A673 (cell line): ENCODE measurements at places on chromosomes 12 and 14. TPM values are rescaled to one million over a fixed set of nuclear protein-coding genes. Genes with fewer than 3 reads are reported as not detected.
A peak's percentile ranks its signal among the peaks of the same experiment; 100 is the strongest.

Gene BCL11B
- 80.6 and 81.3 TPM in 2 replicates for total RNA-seq

Gene PLEKHH1
- 8.9 and 13.7 TPM in 2 replicates for total RNA-seq

Gene EPYC
- not detected in 2 replicates for total RNA-seq

Gene PLXNC1
- total RNA-seq = 0.30 and 0.76 TPM in 2 replicates

Gene TM7SF3
- total RNA-seq = 51.1 and 53.5 TPM in 2 replicates

Gene RNASE2
- not detected in 2 replicates for total RNA-seq

Gene ZNF839
- total RNA-seq = 13.5 and 16.0 TPM in 2 replicates

Gene SLC25A3
- total RNA-seq = 718 and 737 TPM in 2 replicates

Gene ASPG
- total RNA-seq = not detected in 2 replicates

Gene CFAP251
- 5.5 and 7.5 TPM in 2 replicates for total RNA-seq

Gene NGB
- not detected in 2 replicates for total RNA-seq

DNA sequence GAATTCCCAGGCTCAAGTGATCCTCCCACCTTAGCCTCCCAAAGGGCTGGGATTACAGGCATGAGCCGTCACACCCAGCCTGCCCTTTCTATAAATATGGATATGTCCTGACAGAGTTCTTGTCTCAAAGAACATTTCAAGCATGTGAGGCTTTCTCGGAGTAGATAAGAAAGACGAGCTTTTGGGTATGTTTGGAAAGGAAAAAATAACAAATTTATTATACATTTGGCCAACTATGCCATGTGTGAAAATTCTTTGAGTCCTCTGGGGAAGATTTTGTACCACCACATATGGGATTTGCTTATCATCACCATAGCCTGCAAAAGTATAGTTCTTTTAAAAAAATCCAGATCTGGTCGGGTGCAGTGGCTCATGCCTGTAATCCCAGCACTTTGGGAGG, 23.7 kb upstream of the MYBPC1 start:
- no peak for DNase-seq

- DNase-seq = no peak
Measured at GRCh38 chr14:23093526-23093925, 1.4 kb downstream of the ACIN1 start.

- no peak for DNase-seq
Measured at GRCh38 chr12:84034871-84035270, 877.7 kb downstream of the SLC6A15 start.

DNA sequence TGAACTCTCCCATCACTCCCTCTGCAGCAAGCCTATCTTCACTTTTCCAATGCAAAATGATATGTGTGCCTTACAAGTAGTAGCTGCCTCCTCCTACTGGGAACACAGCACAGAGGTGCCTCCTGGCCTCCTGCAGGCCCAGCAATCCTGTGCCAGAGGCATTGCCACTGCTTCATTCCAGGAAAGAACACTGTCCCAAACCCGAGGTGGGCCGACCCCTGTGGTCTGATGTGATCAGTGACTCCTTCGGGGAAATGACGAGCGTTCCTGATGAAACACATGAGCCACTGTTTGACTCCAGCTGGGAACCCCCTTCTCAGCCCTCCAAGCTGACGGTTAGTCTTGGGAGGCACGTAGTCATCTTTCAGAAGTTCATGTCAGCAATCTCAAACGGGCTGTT, 19.5 kb downstream of the PSMC1 start:
- no peak for DNase-seq

DNA sequence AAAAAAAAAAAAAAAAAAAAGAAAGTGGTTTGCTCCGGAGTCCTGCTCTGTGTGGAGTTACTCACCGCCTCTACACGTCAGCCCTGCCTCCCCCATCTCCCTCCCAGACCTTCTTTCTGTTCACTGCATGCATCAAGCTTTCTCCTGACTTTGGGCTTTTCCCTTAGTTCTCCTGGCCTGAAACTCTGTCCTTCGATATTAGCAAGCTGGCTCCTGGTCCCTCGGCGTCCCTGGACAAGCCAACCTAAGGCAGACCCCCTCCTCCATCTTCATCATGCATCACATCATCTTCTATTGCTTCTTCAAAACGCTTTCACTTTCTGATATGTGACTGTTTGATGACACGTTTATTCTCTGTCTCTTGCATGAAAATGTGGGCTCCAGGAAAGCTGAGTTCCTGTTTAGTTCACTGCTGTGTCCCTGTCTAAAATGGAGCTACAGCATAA, 40.6 kb downstream of the SLC15A4 start:
- DNase-seq = no peak

DNA sequence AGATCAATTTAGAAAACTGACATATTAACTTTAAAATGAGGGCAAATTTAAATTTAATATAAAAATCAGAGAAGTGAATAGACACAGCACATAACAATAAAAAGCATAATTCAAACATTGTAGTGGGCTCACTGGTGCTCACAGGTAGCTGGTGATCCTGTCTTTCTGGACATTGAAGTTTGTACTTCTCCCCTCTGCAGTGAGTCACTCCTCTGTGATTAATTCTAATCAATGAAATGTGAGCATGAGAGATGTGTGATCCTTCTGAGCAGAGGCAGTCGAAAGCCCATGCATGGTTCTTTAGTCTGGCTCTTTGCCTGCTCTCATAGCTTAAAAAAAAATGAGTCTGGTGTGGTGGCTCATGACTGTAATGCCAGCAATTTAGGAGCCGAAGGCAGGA, 59.0 kb upstream of the RERGL start:
- no peak for DNase-seq

GRCh38 chr14:20866963-20867362, 24.2 kb upstream of the RNASE3 start:
- DNase-seq = peak; percentile 15

GRCh38 chr12:51797301-51797700, 51.2 kb downstream of the FIGNL2 start:
- no peak for DNase-seq

GRCh38 chr12:130026608-130027176, 122.9 kb upstream of the TMEM132D start:
- DNase-seq = peak; percentile 44

- no peak for DNase-seq
Measured at GRCh38 chr14:61569308-61569707, 126.0 kb upstream of the HIF1A start.

DNA sequence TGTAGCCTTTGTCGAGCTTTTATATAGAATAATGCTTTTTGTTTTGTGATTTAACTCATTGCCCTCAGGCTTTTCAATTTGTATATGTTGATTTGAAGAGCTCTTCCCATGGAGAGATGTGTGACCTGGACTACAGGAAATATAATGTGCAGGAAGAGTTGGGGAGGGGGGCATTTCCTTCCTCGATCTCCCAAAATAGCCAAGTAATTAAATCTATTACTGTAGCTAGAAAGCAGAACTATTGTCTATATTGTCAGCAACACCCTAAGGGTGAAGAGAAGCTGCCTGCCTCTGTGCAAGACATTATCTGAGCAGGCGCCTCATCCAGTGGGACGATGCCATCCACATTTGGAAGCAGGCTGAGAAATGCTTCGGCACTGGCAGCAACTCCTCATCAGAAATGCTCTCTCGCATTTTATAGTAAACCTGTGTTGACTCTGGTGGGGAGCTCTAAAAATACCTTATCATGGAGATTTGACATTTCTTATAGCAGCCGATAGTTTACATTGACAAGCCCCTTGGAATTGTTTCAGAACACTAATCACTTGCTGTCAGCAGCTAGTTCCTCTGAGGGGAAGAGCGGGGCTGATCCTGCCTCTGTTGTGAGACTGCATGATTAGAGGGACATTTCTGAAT, 392.5 kb upstream of the RGS6 start:
- peak; percentile 81 for DNase-seq

DNA sequence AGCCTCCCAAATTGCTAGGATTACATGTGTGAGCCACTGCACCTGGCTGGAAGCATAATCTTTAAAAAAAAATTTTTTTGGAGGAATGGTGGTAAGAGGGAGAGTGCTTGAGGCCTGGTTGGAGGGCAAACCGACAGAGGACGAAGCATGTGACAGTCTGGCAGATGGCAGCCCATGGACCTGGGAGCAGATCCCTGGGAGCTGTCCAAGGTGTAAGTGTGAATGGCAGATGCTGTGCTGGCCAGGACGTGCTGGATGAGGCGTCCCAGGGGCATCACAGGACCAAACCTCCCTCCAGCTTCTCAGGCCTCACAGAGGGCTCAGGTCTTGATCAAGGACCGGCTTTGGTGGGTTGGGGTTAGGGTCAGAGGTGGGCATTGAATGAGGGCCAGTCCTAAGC, 128.4 kb upstream of the NCOR2 start:
- no peak for DNase-seq

DNA sequence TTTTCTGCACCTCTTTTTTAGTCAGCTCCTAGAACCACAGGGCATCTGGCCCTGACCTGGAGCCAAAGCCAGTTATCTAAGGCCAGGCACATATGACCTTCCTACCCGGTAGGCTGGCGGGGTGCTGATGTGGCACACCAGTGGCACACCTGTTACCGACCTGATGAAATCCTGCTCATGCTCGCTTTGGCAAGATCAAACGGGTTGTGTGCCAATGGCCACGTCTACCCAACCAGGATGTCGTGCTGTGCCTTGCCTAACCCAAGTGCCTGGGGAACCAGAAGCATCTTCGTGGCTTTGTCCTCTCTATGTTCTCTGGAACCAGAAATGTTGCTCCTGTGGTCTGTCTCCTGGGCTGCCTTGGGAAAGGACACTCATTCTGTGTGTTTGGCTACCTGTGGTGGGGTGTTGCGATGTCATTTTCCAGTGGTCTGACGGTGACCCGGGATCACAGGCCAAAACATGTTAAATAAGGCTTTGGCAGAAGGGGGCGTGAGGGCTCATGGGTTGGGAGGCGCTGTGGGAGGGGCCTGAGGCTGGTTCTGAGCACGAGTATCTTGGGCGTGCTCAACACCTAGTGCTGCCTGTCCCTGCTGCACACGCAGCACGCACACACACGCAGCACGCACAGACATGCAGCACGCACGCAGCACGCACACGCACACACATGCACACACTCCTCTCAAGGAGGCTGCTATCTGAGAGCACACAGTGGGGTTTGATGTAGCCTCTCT, 27.9 kb downstream of the CCNK start:
- DNase-seq = no peak

- DNase-seq = no peak
Measured at GRCh38 chr12:131349397-131350127, 361.3 kb upstream of the SFSWAP start.

DNA sequence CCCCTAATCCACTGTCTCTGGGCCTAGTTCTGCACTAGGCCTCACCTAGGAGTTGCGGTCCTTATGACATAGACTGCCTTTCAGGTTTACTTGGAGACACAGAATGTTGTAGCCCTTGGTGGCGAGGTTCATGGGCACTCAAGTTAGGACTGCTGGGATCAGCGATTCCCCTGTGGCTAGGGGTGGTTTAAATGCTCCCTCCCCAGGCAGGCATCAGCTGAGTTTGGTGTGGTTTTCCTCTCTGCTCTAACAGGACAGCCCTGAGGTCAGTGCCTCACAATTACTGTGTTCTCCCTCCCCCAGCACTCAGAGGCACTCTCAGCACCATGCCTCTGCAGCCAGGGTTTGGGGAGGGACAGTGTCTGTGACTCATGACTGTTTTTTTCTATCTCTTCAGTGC, 22.2 kb upstream of the RDH16 start:
- DNase-seq = no peak

- no peak for DNase-seq
Measured at GRCh38 chr12:30880061-30880460, 46.5 kb upstream of the TSPAN11 start.

DNA sequence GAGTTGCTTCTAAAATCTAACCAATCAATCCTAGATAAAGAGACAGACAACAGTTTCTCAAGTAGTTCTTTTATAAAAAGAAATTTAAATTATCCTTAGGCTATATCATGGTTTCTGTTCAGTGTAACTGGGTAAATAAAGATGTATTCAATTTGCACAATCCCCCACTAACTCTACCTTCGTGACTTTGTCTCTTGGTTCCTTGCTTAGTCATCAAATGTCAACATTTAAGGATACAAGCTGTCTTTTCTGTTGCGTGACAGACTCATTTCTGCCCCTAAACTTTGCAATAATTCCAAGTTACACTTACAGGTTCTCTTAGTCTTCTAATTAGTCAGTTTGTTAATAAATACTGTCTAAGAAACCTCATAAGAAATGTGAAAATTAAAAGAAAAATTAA, 50.6 kb downstream of the SCAF11 start:
- no peak for DNase-seq

GRCh38 chr12:42807766-42808165, 218.2 kb upstream of the PRICKLE1 start:
- no peak for DNase-seq

- no peak for DNase-seq
Measured at GRCh38 chr12:106304001-106304421, 1.5 kb downstream of the TCP11L2 start.

DNA sequence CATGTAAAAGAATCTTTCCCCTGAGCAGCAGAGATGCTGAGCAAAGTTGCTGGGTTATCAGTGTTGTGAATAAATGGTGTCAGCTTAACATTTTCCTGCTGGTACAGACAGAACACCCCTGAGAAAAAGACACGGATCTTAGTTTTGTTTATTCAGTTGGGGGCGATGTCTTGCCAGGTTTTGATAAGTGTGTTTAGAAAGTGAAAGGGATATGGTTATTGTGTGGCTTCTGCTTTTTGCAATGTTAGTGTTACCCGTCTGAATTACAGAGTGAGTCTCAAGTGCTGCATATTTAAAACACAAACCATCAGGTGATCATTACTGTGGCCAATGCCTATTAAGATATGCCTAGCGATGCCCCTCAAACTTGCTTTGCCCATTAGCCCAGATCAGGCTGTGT, 864.6 kb upstream of the SEL1L start:
- DNase-seq = no peak

- no peak for DNase-seq
Measured at GRCh38 chr12:32854716-32855115, 41.9 kb downstream of the PKP2 start.

- no peak for DNase-seq
Measured at GRCh38 chr14:61280092-61280525, 1.0 kb downstream of the TMEM30B start.

GRCh38 chr12:113932381-113933196, 33.5 kb downstream of the RBM19 start:
- no peak for DNase-seq
